ENCODE measurements at places on chromosomes 4 and X.

DNA sequence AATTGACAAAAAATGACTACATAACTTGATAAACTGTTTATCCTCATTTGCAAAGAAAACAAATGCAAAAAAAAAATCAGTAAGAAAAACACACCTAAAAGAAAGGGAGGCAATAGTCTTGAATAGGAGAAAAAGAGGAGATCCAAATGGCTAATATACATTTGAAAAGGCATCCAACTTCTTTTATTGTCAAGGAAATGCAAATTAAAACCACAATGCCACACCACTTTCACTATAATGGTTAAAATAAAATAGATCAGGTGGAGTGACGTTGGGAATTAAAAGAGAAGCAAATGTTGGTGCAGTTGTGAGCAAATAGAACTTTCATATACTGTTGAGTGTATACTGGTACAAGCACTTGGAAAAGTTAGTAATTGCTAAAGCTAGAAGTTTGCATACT, 3.6 kb downstream of the DCAF4L1 start:
- DNase-seq = no peak

DNA sequence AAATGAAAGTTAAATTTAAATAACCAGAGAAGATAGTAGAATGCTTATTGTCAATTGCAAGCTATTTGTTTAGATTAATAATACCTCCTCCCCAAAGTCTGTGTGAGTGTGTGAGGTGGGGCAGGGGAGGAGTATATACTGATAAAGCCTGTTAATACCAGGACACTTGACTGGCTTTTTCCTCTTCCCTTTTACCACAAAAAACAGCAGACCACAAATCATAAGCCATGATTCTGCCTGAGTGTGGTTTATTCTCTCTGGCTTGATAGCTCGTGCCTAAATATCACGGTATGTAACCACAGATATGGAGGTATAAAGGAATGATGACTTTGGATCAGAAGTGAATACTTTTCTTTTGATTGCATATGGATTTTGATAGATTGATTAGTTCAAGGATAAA, 21.9 kb upstream of the SCRG1 start:
- DNase-seq = no peak

DNA sequence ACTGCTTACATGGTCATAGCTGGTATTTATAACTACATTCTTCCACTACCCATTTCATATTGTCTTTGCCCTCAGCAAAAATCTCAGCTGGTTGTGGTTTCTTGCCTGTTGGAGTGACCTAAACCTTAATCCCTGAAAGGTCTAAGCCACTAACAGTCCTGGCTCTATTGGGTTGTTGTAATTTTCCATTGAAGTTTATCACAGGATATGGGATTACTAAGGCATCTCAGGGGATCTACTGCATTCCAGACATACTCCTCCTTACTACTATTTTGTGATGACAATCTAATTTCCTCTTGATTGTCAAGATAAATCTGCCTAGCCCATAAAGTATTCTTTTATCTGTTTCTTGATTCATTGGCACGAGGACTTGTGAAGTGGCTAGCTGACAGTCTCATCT, 6.2 kb upstream of the OSTC start:
- no peak for DNase-seq

DNA sequence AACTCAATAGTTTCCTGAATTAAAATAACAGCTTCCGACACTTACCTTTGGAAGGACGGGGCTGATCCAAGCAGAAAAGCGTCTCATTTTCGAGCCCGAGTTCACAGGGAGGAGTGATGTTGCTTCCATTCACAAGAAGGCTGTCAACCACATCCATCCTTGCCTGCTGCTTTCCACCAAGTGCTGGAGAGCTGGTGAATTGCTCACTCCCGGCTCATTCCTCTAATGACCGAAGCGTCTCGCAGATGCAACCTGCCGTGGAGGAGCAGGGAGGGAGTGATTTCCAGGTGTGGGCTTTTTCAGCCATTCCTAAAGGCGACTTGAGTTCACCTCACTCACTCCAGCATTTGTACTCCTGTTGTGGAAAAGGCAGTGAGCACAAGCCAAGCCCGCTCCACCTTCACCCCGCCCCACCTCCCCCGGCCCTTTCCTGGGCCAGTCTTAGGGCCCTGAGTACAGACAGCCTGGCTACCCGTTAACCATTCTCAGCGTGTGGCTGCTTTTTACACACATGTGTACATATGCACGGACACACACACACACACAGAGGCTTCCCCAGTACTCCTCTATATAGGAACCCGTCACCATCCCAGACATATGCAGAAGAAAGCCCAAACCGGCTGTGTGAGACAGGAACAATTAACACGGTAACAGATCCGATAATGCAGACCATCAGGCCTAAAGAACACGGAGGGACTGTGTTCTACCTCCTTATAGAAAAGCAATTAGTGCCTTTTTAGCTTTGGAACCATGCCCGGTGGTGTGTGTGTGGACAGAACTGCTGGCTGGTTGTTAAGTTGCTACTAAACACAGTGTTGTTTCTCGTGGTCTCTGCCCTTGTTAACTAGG, at the start of gene CCKAR:
CCKAR (minus strand) TSS at position 374 of the 849 bp plus-strand sequence; CDS start at position 157, 217 bp downstream.
- DNase-seq = no peak

GRCh38 chr4:153705743-153706468, 21.8 kb downstream of the TLR2 start:
- no peak for DNase-seq

- DNase-seq = no peak
Observed at GRCh38 chr4:45033676-45034419, 307.5 kb upstream of the GNPDA2 start.

- DNase-seq = no peak
Observed at GRCh38 chr4:159111416-159111815, 8.5 kb downstream of the RAPGEF2 start.

DNA sequence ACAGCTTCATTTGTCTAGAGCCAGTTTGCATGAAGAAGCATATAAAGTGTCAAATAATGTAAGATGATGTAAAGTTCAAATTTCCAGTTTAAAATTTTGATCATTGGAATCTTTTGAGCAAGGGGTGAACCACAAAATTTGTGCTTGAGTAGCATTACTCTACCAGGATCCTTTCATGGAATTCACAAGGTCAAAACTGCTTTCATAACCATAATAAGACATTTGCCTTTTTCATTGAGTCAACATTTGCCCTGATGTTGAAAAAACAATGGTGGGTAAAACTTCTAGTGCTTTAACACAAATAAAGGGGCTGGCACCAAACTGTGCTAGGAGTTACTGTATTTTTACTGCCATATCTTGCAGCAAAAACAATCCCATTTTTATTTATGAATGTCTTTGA, 142.2 kb downstream of the GLRA3 start:
- no peak for DNase-seq

GRCh38 chr4:151960449-151961230, 199.8 kb upstream of the GATB start:
- DNase-seq = no peak

- no peak for DNase-seq
Observed at GRCh38 chr4:103415801-103416200, 217.7 kb upstream of the CENPE start.

DNA sequence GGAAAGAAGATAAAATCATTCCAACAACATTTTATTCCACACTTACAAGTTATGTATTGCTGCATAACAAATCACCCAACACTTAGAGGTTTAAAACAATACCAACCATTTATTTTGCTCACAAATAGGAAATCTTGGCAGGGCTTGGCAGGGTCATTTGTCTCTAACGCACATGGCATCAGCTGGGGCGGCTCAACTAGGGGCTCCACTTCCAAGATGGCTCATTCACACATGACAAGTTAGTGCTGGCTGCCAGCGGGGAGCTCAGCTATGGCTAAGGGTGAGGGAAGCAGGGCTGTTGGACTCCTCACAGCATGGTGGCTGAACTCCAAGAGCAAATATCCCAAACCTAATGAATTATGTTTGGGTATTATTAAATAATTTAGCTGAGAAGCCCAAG, 377.0 kb downstream of the ZNF674 start:
- no peak for DNase-seq

DNA sequence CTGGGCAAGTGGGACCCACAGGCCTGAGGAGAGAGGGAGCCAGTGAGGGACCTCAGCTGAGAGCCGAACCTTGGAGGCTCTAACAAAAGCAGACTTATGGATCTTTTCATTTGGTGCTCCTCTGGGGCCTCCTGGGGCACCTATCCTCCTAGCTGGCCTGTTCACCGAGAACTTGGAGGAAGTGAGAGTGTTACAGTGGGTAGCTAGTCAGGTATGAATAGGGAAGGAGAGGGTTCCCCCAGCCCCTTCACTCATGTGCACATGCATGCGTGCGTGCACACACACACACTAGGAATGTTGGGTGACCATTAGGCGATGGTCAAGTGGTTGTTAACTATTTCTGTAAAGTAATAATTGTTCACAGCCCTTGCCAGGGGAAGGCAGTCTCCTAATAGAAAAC, 18.6 kb upstream of the TMEM185A start:
- DNase-seq = no peak

Measured in stimulated activated CD8-positive, alpha-beta memory T cell treated with anti-CD3 and anti-CD28 coated beads, Interleukin-4, amount 100 ng/mL, for 1 hour (primary cell).